ENCODE measurements at places on chromosomes 11 and 22.

GRCh38 chr11:662689-663274, 25.7 kb downstream of the DRD4 start:
- DNase-seq: no peak

- DNase-seq: no peak
Measured at GRCh38 chr22:42680648-42681047, 31.5 kb upstream of the CYB5R3 start.

DNA sequence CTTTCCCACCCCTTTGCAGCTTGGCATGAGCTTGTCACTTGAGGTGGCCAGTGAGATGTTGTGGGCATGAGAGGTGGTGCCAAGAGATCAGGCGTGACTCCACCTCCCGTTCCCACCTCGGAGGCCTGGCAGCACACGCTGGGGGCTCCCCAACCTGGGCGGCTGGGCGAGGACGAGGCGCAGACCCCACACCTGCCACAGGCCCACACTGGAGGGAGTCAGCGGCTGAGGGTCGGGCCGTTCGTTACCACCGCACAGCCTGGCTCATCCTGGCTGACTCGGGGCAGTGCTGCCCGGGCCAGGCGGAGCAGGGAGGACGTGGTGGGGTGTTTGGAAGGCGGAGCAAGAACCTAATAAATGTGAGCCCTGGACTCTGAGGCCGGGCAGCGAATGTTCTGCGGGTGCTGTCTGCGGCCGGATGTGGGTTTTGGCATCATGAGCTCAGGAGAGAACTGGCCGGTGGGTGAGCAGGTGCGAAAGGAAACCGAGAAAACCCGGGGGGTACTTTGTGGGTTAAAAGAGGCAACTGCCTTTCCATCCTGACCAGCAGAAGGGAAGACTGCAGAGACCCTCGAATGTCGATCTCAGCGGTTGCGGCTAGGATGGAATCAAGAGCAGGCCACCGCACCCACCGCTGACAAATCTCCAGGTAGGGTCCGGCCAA, 10.2 kb upstream of the IFITM3 start:
- DNase-seq: no peak

DNA sequence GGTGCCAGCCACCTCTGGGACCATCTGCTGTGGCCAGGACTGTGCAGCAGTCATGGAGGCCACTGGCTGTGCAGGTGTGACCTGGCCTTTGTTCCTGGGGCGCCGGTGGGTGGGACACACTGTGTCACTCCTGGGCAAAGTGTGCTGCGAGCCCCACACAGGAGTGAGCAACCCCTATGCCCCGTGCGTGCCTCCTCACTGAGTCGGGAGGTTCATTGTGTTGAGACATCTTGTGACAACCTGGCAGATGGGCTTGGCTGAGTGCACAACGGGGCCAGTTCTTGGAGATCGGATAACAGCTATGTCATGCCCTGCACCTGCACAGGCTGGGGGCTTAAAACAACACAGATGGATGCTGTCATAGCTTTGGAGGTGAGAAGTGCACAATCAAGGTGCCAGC, 13.5 kb downstream of the ANO1 start:
- DNase-seq: no peak

- DNase-seq: no peak
Measured at GRCh38 chr22:48621085-48621484, 1206.6 kb downstream of the BRD1 start.

- no peak for DNase-seq
Measured at GRCh38 chr11:107202241-107202640, 184.0 kb upstream of the GUCY1A2 start.

- no peak for DNase-seq
Measured at GRCh38 chr11:69154211-69154913, 1.4 kb upstream of the SMIM38 start.

GRCh38 chr11:62588966-62589637, 2.2 kb downstream of the TUT1 start:
- no peak for DNase-seq

DNA sequence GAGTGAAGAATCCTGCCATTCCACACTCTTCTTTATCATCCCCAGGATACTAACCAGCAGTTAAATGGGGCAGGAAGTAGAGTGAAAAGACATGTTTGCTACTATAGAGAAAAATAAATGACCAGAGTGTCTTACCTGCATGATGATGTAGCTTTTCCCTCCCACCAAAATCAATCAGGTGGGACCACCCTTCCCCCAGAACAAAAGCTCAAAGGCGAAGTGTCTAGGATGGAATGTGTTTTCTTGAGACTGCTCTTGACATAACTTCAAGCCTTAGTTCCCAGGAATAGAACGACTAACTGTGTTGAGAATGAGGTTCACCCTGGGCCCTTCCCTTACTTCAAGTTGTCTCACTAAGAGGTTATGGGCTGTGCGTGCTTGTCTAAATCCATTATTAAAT, 339.2 kb upstream of the CCDC90B start:
- DNase-seq: no peak

DNA sequence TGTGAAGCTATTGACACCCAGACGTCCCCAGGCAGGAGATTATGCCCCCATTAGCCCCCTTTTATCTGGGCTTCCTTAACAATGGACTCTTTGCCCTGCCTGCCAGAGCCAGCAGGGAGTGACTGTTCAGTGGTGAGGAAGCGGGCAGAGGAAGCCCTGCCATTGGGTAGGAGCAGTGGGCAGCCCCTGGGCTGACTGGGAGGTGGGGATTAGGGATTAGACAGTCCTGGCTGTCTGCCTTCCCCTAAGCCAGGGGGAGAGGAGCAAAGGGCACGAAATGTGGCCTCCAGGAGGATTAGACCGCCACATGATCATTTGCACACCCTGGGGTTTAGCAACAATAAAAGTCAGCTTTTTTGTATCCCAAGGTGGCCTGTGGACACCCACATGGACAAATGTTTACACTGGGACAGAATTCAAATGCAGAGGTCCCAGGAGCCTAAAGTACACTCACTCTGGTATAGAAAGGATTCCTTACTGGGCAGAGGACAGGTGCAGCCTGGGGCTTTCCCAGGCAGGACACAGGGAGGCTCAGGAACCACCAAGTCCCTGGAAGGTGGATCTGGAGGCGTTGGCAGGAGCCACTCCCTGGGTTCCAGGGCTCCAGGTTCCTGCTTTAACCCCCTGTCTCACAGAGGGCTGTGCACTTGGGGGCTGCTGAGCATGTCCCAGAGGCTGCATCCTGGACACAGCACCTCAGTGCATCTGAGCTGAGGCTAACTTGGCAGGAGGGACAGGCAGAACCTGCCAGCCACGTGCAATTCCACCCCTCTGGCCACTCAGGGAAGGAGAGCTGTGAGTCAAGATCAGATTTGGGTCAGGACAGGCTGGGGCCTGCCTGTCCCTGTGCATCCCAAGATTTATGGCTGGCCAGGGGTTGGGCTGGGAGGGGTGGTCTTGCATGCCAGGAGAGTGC, 2.1 kb downstream of the PNPLA3 start:
- no peak for DNase-seq

GRCh38 chr22:46012182-46012880, 35.4 kb upstream of the WNT7B start:
- no peak for DNase-seq

DNA sequence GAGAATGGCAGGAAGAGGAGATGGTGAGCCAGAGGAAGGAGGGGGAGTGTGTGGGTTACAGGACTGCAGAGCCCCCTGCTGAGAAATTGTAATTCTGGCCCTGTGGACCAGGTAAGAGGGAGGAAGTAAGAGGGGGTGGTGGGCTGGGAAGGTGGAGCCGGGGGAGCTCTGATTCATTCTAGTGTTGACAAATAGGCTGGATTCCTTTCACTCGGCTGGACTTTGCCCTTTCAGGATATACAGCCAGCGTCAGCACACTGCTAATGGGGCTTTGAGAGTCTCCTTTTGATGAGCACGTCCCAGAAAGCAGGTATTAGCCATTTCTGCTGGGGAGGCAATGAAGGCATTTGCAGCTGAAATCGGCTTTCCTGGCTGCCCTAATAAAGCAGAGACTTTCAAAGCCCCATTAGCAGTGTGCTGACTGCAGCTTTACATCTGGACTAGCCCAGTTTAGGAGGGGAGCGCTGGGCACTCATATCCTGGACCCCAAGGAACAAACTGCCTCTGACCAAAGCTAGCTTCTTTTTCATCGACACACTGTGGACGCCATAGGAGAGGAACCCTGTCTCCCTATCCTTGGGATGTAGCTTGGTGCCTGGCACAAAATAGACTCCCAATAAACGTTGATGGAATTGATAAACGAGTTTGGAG, 44.8 kb upstream of the CADM1 start:
- DNase-seq: no peak

DNA sequence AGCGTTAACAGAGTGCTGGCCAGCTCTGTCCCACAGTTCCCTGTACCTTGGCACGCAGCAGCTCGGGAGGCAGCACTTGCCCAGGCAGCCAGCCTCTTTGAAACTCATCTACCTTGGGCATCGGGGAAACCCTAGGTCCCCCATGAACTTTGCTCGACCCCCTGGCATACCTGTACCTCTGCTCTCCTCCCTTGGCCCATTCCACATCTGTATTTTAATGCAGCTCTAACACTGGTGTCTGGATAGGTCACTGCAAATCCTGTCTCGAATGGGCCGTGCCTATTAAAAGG, 304.1 kb downstream of the TBC1D22A start:
- no peak for DNase-seq

GRCh38 chr11:14079011-14079410, 116.5 kb downstream of the SPON1 start:
- DNase-seq: no peak

- no peak for DNase-seq
Measured at GRCh38 chr11:61334434-61335354, 1.7 kb downstream of the TKFC start.

GRCh38 chr11:57405271-57405860, 14.9 kb upstream of the PRG2 start:
- DNase-seq: no peak

Measured in stimulated activated CD8-positive, alpha-beta memory T cell treated with anti-CD3 and anti-CD28 coated beads, Interleukin-12 subunit alpha, Interleukin-12 subunit beta, amount 100 ng/mL, for 4 hours (primary cell).